ENCODE measurements at places on chromosomes 5 and 9.

DNA sequence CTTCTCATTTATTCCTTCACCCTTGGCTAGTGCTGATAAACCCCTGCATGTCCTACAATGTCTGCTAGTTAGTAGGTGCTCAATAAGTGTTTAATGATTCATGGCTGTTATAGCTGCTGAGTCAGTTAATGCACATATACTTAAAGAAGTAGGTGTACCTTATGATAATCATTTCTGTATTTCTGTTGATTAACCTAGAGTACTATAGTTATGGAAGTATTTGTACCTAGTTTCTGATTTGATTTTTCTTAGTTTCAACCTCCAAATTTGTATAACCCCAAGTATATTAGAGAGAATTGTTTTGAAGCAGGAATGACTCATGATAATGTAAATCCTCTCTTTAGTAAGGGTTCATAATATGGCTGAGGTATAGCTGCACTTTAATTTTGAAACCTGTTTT is 8.9 kb downstream of the SMAD5 start:
- no peak for DNase-seq

DNA sequence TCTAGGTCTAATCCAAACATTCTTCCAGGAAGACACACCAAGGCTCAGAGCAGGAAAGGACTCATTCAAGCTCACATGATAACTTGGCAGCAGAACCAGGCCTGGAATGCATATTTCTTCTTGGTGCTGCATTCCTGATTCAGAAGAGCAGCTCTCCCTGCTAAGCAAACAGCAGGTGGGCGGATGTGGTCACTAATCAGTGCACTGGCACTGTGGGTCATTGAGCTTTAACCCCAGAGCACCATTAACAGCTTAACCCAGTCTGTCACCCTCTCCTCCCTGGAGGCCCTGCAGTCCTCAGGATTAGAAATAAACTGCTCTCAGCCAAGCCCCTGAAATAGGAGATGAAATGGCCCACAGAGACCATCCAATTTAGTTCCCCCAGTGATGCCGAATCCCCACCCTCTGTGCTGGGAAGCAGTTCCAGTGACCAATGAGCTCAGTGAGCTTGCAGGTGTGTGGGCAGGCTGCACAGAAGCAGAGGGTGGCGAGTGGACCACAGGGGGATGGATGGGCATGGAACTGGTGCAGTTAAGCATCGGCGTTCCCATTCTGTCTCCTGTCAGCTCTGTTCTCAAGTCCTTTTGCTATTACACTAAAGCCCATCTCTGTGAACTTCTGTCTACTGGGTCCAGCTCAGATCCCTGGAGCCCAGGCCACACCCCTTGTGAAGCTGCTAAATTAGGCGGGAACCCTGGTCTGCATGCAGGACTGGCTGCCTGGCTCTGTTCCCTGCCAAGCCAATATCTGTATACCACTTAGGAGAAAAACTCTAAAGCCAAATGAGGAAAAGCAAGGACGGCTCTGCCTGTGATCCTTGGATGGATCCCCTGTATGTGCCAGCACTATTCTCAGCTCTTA is 16.6 kb upstream of the MEGF9 start:
- DNase-seq = no peak

- DNase-seq = no peak
Observed at GRCh38 chr5:78500028-78500427, 139.6 kb downstream of the SCAMP1 start.

DNA sequence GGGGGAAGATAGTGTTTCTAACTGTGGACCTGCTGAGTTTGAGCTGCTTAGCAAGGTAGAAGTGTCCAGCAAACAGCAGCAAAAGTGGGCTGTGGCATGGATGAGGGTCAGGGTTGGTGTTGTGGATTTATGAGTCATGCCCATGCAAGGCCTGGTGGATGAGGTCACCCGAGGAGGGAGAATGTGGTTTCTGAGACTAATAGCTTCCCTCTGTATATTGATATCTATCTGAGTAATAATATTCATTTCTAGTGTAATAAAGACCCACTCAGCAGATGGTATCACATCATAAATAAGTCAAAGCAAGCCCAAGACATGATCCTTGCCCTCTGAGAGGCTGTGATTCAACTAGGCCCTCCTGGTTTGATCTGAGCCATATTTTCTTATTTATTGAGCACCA is 597.8 kb upstream of the CLINT1 start:
- DNase-seq = no peak

GRCh38 chr5:59020611-59021285 is 437.9 kb downstream of the RAB3C start:
- no peak for DNase-seq

DNA sequence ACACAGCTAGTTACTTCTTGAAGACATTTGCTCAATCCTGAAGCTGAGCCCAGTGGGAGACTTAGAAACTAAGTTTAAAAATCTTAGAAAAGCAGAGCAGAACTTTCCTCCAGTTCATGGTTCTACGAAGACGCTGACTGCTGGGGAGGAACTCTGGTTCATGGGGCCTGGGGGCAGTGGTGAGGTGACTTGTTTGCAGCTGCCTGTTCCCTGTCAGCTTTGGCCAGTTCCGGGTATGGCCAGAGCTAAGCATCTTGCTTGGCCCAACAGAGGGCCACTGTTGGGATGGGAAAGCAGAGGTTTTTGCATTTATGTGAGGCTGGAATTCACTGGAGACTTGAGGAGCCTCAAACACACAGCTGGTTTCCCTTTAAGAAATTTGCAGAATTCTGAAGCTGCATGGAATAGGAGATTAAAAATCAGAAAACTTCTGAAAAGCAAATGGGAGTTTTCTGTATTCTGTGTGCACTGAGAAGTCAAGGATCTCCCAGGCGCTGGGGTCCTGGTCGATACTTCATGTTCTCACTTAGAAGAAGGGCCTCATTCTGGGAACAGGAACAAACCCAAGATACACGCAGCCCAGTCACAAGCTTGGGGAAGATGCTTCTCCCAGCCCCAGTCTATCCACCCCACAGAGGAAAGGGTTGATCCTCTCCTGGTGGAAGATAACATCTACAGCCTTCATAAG is 10.6 kb upstream of the HMHB1 start:
- no peak for DNase-seq

GRCh38 chr9:129834489-129835127 is 467 bp downstream of the C9orf78 start:
- DNase-seq = no peak

GRCh38 chr9:103444176-103444575 is 449.0 kb downstream of the CYLC2 start:
- no peak for DNase-seq

- DNase-seq = no peak
Observed at GRCh38 chr5:7348168-7348854, 47.6 kb upstream of the ADCY2 start.

DNA sequence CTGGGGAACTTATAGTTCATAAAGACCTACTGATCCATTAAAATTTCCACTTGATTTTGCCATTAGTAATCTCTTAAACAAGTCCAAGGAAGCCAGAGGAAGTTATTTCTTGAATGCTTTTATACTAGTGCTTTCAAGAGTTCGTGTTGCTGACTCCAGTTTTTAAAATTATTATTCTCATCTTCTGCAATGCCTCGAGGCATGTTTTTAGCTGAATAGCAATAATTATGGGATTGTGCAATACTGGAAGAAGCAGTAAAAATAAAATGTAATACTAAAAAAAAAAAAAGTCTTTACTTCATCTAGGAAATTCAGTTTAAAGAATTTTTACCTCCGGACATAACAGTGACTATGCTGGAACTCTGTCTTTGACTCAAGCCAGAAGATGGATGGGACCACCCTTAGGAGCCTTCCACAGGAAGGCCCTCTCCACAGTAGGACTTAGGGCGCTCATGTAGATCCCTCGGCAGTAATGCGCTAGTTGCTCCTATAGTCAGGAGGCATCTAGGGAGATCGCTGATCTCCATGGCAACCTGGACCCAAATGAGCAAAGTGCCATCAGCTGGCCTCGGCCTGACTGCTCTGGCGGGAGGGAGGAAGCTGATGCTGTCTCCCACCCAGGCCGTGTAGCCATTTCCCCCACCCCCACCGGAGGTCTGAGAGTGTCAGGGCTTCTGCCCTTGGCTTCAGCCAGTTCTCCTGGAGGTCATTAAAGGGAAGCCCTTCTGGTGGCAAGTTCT is 56.7 kb downstream of the DAPK1 start:
- DNase-seq = no peak

DNA sequence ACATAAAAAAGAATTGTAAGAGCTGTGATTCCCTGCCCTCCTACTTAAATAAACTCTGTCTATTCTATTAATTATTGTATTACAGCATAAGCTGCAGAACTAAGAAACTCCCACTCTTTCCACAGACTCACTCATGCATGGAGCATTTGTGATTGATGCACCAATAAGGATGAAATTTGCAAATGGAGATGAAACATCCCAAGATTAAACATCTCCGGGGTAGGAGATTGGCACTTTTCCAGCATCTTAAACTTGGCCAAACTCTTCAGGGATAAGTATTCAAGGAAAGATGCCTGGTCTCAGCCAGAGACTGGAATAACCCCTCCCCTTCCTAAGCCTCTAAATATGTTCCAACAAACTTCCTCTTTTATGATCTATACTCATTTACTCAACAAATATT is 472.0 kb downstream of the ACTL7B start:
- DNase-seq = no peak

GRCh38 chr5:113601423-113601822 is 87.9 kb downstream of the YTHDC2 start:
- DNase-seq = no peak

GRCh38 chr5:54387659-54388232 is 67.8 kb upstream of the HSPB3 start:
- DNase-seq = no peak

- DNase-seq = no peak
Observed at GRCh38 chr9:116653348-116654058, 33.6 kb upstream of the TRIM32 start.

DNA sequence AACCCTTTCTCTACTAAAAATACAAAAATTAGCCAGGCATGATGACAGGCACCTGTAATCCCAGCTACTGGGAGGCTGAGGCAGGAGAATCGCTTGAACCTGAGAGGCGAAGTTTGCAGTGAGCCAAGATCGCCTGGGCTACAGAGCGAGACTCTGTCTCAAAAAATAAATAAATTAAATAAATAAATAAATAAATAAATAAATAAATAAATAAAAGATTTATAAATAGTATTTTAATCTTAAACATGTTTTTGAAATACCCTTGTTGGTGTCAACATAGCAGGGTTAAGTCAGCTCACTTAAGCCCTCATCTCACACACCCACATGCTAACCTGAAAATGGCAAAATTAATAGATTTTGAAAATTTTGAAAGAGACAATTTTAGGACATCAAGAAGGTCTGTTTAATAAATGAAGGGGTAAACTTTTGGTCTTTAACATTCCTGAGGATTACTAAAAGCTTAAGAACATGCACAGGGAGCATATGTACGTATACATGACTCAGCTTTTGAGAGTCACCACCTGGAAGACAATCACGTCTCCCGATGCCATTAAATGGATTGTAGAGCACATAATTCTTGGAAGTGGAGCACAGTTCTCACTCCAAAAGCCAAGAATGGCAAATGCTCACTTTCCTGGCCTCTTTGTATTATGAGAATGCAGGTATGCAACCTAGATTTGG is 202.5 kb downstream of the GDNF start:
- no peak for DNase-seq

DNA sequence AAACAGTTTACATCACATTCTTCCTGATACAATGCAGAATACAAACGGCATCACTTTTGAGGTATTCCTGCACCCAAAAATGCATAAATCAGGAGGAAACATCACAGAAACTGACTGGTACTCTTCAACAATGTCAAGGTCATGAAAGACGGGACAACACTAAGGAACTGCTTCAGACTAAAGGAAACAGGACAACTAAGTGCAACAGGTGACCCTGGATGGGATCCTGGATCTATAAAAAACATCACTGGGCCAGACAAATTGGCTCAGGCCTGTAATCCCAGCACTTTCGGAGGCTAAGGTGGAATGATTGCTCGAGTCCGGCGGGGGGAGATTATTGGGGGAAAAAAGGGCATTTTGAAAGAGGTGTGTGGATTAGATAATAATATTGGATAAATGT is 22.6 kb downstream of the BTNL9 start:
- no peak for DNase-seq

- DNase-seq = no peak
Observed at GRCh38 chr9:72228282-72228681, 79.0 kb downstream of the GDA start.

- no peak for DNase-seq
Observed at GRCh38 chr9:131403493-131403773, 9.5 kb downstream of the PRRC2B start.

DNA sequence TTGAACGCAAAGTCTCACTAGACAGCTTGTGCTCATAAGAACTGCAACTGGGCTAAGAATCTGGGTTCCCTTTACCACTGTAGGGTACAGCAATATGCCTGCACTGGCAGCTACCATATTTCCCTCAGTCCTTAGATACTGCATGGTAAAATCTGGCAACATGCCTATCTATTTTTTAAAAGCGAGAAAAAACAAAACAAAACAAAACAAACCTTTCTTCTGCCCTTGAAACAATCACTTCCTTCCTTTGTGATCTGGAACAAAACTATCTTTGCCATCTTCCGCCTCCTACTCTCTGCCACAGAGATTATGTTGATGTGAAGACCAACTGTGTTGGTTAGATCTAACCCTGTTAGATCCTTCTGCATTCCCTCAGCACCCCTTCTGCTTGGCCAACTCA is 242.9 kb downstream of the EBF1 start:
- no peak for DNase-seq

- no peak for DNase-seq
Observed at GRCh38 chr5:152542741-152543140, 137.7 kb upstream of the NMUR2 start.

GRCh38 chr9:87677776-87678587 is 47.9 kb upstream of the CTSL start:
- no peak for DNase-seq

DNA sequence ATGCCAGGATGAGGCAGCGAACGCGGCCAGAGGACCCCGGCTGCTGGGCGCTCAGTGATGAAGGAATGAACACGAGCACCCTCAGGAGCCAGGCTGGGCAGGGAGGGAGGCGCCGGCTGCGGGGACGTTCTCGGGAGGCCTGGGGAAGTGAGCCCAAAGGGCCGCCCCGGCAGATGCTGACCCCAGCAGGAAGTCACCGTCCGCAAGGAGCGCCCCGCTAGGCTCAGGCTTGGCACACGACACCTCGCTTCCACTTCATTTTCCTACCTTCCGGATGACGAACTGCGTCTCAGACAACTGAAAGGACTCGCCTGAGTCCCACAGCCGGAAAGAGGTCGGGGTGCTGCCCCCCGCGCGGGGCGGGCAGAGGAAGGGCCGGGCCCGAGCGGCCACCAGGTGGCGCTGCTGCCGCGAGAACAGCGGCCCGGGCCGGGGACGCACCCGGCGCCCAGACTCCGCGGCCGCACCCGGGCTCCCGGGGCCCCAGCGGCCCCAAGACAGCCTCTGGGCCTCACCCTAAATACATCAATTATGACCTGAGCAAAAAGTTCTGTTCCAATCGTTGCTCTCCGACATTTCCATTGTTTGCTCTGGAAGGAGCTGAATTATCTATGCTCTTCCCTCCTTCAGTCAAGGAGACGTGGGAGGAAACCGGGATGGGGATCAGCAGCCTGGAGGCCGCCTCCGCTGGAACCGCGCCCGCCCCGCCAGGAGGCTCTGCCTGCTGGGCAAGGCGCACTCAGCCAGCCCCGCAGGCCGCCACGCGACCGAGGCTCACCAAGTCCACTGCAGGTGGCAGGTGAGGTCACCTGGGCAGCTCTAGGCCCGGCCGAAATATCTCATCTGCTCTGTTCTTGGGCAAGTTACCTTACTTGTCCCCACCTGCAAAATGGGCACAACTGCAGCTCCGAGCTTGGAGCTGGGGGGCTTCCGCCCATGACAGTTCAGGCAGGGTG is 107.0 kb downstream of the ZNF354C start:
- no peak for DNase-seq

GRCh38 chr9:98807070-98807813 is at the start of gene GALNT12:
TSS of gene GALNT12 (plus strand) at chr9:98807670. CDS start at chr9:98807699, 29 bp downstream.
- no peak for DNase-seq
